ENCODE measurements at places on chromosomes 4 and X.

- no peak overlapping the region for H3K27ac ChIP-seq
- no peaks in the 10 kb centered on the region for H3K27me3 ChIP-seq
- H3K36me3 ChIP-seq = peaks cover 37% of the 10 kb centered on the region
- H3K4me3 ChIP-seq = no peak overlapping the region
Observed at GRCh38 chr4:38119668-38120385, 159.6 kb downstream of the PTTG2 start.

DNA sequence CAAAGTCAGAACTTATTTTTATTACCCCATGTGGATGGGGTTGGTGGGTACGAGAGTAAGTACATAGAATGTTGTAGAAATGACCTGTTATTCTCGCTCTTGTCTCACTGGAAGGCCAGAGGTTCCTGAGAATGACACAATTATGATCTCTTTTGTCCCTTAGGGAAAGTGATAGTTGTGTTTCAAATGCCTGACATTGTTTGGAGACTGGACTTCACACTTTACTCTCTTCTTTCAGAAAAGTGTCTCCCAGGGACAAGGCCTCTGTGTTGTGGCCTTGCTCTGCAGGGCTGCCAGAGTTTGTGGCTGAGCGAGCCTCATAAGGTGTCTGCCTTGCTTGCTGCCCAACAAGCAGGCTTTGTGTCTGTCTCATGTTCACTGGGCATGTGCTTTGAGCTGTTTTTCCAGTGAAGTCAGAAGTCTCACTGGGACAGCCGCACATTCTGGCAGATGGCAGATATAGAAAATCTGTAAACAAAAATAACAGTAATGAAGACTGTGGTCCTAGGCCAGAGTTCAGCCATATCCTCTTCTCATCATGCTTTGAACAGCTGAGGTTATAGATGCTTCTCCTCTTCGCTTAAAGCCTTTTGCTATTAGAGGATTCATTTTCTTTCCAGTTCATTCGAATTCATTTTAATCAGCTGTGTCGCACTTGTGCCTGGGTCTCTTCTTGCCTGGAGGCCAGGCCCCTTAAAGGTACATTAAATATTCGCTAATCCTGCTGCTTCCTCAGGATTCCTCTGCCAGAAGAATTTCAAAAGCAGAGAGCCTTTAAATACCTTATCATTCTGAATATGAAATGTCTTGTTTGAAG is 14.4 kb downstream of the PPEF1 start:
- no peaks in the 10 kb centered on the region for H3K27me3 ChIP-seq
- no peak for DNase-seq
- no peak overlapping the region for H3K4me3 ChIP-seq
- no peaks in the 10 kb centered on the region for H3K36me3 ChIP-seq
- no peak overlapping the region for H3K27ac ChIP-seq

- no peak for DNase-seq
- H3K4me3 ChIP-seq = no peak overlapping the region
- H3K4me1 ChIP-seq = no peaks in the 10 kb centered on the region
- no peaks in the 10 kb centered on the region for H3K36me3 ChIP-seq
Observed at GRCh38 chrX:95797344-95797743, 887.3 kb upstream of the DIAPH2 start.

DNA sequence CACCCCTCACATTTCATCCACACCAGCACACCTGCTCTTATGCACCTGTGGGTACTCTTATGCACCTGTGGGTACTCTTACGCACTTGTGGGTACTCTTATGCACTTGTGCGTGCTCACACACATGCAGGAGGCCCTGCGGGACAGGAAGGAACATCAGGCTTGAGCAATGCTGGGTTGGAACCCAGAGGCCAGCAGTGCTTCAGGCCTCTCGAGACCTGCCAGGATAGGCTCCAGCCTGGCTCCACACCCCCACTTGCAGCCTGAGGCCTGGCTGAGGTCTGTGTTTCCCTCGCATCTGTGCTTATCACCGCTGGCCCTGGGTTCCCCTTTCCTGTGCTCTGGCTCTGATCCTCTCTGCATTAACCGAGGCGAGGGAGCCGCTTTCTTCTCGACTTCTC is 34.7 kb downstream of the SORCS2 start:
- no peak overlapping the region for H3K4me3 ChIP-seq
- H3K36me3 ChIP-seq = no peaks in the 10 kb centered on the region
- H3K27ac ChIP-seq = no peak overlapping the region
- H3K4me1 ChIP-seq = no peaks in the 10 kb centered on the region
- H3K27me3 ChIP-seq = no peaks in the 10 kb centered on the region

GRCh38 chrX:21728276-21728968 is 29.5 kb downstream of the SMPX start:
- no peaks in the 10 kb centered on the region for H3K36me3 ChIP-seq
- H3K4me3 ChIP-seq = no peak overlapping the region
- peaks cover 5% of the 10 kb centered on the region for H3K4me1 ChIP-seq
- no peak overlapping the region for H3K27ac ChIP-seq
- no peaks in the 10 kb centered on the region for H3K27me3 ChIP-seq
